Stimulated activated CD4-positive, alpha-beta T cell treated with anti-CD3 and anti-CD28 coated beads, Interleukin-4, amount 100 ng/mL, for 4 hours (primary cell): ENCODE measurements at places on chromosomes 2 and 18.

DNA sequence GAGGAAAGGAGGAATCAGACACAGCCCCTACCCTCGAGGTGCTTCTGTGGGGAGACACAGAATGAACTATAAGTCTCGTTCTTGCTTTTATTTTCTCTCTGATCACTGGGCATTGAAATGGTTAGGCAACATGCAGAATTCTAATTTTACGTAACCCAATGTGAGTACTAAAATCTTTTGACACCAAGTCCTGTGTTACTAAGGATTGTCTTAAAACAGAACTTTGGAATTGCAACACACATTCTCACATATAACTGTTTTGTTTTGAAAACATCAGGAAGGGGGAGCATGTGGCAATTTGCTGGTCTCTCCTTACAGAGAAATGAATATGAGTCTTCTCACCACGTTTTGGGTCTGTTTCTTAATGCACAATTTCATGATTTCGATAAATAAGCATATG is 23.6 kb upstream of the SULT1C4 start:
- DNase-seq, result no peak

DNA sequence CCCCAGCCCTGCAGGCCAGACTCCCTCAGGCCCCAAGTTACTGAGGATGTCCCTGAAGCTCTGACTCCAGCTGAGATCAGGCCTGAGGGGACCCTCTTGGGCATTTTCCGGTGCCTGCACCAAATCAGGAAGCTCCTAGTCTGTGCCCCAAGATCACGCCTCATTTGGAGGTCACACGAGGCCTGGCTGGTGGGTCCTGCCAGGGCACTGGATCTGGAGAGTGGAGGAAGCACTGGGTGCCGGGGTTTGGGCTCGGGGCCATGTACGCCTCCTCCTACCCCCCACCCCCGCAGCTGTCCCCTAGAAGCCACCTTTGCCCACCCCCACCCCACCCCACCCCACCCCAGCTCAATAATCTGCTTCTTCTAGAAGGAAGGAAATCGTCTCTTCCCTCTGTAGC is 16.2 kb downstream of the SH2D6 start:
- DNase-seq, result no peak

GRCh38 chr18:58691256-58691655 is 20.0 kb downstream of the MALT1 start:
- no peak for DNase-seq

GRCh38 chr2:57550912-57551311 is 495.7 kb upstream of the VRK2 start:
- no peak for DNase-seq

DNA sequence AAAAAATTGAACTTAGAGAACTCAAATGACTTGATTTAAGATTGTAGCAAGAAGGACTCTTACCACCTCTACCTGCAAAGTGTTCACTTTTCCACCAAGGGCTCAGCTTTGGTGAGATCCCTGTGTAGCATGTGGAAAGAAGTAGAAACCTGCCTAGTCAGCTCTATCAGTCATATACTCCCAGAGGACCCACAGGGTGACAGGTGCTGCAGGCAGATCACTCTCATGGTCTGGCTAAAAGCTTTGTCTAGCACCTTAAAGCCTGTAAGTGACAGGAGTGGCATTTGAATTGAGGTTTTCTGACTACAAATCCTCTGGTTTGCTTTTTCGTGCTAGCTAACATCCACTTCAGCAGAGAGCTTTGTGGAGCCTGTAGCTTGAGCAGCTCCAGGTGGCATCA is 18.7 kb upstream of the NEMP2 start:
- DNase-seq, result no peak

- no peak for DNase-seq
Observed at GRCh38 chr18:51146909-51147308, 50.6 kb downstream of the MEX3C start.

- DNase-seq, result no peak
Observed at GRCh38 chr18:48835119-48835518, 115.6 kb downstream of the SMAD7 start.

DNA sequence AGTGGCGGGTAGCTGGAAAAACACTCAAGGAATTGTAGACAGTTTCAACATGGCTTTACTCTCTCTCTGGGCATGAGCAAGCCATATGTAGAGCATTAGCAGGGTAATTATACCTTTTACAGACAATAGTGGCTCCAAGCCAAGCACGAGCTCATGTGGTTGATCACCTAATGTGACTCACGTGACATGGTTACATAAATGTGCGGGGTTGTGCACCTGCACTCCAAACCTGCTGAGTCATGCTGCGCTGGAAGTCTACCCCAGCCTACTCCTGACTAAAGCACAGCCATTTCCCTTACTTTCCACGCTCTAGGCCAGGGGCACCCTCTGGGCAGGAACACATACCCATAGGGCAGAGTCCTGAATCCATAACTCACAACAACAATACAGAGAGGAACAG is 232.8 kb downstream of the MBD5 start:
- no peak for DNase-seq

DNA sequence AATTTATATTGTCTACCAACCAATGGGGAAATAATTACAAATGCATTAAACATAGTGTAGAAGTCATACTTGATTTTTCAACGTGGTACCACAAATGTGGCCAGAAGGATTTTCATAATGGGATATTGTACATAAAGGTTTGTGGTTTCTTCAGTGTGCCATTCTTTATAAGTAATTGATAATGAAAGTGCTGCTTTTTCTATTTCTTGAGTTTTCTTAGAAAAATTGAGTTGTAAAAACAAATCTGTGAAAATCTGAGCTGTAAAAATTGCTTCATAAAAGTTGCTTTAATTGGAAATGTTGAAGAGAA is 103.6 kb downstream of the KYNU start:
- no peak for DNase-seq

- no peak for DNase-seq
Observed at GRCh38 chr2:240000671-240001070, 24.5 kb downstream of the NDUFA10 start.

DNA sequence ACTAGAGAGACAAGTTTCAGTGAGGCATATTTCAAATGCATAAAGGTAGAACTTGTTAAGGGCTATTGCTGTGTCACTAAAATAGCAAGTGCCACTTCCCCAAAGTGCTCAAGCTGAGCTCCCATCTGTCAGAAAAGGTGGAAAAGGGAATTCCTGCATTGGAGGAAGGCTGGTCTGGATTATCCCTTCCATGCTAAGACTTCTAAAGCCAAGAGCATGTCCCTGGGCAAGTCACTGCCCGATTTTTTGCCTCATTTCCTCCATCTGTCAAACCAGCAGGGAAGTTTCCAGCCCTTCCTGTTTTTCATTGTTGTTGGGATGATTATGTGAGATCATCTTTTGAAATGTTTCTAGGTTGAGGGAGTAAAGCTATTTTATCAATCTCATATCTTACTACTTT is 175.5 kb downstream of the SETBP1 start:
- no peak for DNase-seq

GRCh38 chr2:100992262-100992661 is 9.8 kb upstream of the RPL31 start:
- DNase-seq, result no peak

DNA sequence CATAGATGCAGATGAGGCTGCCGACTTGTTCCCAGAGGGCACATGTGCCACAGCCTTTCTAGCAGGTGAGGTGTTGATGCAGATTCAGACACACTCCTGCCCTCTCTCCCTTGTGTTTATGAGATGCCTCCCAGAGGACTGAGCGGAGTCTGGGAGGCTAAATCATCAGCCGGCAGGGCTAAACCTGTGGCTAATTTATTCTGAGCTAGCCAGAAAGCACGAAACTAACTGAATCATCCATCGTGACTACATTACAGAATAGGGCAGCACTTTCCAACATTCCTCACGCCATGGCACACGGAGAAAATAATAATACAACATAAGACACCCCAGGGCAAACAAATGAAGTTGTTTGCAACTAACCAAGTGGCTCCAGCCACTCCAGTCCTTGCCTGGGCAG is 101.7 kb upstream of the FZD7 start:
- no peak for DNase-seq

GRCh38 chr2:221571551-221572218 is 419 bp downstream of the EPHA4 start:
- peak; percentile 3 for DNase-seq

GRCh38 chr2:152635635-152636298 is 81.5 kb downstream of the PRPF40A start:
- DNase-seq, result peak; percentile 39

DNA sequence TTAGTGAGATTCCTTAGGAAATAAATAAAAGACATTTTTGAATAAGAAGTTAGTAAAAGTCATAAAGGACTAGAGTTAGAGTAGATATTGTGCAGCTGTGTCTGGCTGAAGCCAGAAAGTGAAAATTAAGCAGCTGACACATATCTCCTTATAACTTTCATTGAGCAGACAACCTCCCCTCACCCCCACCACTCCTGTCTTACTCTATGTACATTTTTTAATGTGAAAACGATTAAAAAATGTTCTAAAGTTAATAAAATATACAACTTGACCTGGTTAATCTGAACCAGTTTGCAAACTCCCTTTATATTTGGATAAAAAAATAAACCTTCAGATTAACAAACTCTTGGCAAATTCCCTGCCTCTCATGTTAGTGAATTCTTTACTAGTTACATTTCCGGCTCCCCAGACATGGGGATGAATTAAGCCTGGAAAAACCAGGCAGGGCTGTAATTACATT is 462.8 kb downstream of the MEIS1 start:
- DNase-seq, result no peak
